ENCODE measurements at places on chromosomes 13 and 19.

DNA sequence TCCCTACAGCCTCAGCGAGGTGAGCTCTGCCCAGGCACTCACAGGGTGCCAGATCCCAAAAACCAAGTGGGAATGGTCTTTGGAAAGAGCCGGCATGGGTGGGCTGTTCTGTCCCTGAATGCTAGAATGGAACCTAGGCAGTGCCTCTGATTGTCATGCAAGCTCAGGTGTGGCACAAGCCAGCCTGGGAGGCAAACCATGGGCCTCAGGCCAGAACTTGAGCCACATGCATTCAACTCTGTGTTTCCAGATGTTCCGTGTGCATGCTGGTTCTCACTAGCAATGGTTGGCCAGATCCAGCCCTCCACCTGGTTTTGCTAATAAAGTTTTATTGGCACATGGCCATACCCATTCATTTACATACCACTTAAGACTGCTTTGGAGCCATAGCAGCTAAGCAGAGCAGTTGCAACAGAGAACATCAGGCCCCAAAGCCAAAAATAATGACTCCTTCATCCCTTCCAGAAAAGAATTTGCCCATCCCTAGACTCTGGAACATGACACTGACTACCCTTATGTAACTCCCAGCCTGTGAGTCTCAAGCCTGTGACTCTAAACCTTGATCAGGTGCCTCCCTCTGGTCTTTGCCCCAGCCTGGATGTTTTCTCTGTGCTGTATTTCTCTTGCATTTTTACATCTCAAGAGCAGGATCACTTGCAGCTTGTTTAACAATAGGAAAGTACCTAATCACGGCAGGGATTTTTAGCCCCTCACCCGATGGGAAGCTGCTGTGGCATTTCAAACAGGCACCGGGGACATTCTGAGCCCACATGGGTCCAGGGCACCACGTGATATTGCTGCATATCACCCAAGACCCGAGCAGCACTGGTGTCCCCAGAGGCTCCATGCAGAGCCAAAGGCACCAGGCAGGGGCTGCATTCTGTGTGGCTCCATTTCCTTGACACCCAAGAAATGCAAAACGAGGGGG lies 55.4 kb upstream of the USE1 start:
- DNase-seq, result no peak

- DNase-seq, result no peak
These were observed 261.8 kb downstream of the DLEU7 start for GRCh38 chr13:50581586-50582196.

GRCh38 chr19:3404324-3405260 lies 38.2 kb downstream of the NFIC start:
- DNase-seq, result peak; percentile 91

DNA sequence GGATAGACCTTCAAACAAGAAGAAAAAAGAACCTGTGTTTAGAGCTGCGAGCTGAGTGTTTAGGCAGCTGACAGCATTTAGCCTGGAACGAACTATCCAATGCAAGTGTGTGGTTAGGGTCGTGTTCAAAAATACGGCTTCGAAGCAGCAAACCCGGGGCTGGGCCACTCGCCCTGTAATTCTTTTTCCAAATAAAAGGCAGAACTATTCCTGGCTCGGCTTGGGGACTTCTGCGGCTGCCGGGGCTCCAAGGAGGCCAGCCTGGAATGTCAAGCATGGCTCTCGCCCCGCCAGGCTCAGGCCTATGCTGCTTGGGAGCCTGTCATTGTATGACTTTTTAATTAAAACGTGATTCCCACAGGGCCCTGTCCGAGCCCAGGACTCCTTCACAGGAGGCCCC lies 51.7 kb upstream of the KLF2 start:
- DNase-seq, result no peak

DNA sequence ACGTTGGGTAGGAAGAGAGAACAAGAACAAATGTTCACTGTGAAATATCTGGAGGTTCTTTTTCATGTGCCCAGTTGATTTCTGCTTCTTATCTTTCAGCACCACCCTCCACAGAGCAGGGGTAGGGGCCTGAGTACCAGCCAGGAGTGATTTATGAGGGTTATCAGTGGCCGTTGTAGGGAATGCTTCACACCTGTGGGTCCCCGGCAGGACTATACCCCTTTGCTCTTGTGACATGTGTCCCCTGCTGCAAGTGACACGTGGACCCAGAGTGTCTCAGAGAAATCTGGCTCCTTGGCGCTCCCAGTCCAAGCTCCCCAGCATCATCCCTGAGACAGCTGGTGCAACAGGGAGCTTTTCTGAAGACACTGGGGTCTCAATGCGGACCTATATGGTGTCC lies 29.7 kb downstream of the SIAH3 start:
- no peak for DNase-seq

GRCh38 chr19:23254141-23254910 lies 4.1 kb upstream of the ZNF724 start:
- no peak for DNase-seq

DNA sequence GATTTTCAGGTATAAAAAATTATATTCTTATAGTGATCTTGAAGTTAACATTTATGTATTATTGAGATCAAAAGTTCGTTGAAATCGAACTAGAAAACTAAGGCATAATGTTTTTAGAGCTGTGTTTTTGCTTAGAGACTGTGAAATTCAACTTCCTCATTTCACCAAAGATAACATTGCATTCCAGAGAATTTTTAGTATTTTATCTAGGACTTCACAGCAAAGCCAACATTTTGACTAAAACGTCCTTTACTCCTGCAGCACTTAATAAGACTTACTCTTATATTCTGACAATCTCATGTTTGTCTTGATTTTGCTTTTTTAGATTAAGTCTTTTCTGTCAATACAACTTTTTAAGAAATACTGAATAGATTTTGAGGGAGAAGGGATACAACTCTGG lies 4.7 kb downstream of the KCTD4 start:
- DNase-seq, result no peak

DNA sequence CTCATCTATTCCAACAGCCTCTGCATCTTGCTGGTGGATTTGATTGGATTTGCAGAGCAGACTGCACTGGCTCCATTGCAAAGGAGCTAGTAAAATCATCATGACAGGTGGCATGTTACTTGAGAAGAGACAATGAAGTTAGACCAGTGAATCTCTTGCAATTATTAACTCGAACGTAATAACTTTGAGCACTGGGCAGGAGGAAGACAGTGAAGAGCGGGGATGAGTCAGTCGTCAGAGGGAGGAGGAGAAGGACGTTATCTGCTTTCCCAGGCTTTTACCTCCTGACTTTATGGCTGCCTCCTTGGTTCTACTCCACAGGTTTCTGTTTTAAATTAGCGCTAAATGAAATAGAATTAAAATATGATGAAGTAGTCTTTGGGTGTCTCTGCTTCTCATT lies 257.8 kb upstream of the IPO5 start:
- DNase-seq, result no peak

- DNase-seq, result no peak
These were observed 55.8 kb downstream of the PEPD start for GRCh38 chr19:33465834-33466233.

GRCh38 chr13:96743296-96744089 lies 250.8 kb downstream of the OXGR1 start:
- DNase-seq, result no peak

Data from NCI-H446 treated with DMSO at 0.1 percent for 48 hours (cell line).